HL-60 (cell line): ENCODE measurements at places on chromosomes 1 and 21.

DNA sequence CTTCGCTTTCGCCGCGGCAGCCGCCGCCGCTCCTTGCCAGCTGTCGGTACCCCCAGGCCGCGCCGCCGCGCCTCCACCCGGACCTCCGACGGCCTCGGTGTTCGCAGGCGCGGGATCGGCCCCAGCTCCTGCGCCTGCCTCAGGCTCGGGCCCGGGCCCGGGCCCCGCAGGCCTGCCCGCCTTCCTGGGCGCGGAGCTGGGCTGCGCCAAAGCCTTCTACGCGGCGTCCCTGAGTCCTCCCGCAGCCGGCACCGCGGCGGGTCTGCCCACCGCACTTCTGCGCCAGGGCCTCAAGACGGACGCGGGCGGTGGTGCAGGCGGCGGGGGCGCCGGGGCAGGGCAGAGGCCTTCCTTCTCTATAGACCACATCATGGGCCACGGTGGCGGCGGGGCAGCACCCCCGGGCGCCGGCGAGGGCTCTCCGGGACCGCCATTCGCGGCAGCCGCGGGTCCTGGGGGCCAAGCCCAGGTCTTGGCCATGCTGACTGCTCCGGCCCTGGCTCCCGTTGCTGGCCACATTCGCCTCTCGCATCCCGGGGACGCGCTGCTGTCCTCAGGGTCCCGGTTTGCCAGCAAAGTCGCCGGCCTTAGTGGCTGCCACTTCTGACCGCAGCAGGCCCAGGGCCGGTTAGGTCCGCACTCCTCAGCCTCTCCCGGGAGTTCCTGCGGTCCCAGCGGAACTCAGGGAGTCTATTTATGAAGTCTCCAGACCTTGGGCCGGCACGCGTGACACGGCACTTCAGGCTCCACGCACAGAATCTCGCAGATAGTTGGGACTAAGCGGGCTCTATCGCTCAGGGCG, 1.4 kb downstream of the FOXD2 start:
- DNase-seq: no peak

DNA sequence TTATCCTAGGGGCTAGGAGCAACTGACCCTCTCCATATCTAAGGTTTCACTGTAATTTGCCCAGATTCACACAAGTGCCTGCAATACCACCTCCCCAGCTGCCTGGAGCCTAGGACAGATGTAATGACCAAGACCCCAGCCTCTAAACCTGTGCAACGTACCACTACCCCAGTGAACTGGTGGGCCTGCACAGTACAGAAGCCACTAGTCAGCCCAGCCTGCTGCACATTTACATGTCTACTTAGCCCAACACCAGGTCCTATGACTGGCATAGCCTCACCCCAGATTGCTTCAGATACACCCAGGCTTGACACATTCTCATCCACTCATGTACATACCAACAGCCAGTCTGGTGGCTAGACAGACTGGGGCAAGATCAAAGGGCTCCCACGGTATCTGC, 1336.6 kb downstream of the BRINP3 start:
- DNase-seq: no peak

DNA sequence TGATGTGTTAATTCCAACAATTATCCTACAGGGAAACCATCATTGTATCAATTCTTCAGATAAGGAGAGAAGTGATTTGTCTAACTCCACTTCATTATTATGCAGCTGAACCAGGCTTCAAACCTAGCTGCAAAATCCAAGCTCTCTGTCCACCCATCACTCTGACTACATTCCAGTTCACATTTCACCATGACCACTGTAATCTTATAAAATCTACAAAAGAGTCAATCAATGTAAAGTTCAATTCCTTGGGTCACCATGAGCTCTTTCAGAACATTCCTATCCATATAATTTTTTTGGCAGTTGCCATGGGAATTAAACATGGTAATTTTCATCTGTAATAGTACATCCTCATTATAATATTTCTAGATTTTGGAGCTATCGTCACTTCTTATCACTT, 100.9 kb downstream of the PLPPR5 start:
- no peak for DNase-seq

DNA sequence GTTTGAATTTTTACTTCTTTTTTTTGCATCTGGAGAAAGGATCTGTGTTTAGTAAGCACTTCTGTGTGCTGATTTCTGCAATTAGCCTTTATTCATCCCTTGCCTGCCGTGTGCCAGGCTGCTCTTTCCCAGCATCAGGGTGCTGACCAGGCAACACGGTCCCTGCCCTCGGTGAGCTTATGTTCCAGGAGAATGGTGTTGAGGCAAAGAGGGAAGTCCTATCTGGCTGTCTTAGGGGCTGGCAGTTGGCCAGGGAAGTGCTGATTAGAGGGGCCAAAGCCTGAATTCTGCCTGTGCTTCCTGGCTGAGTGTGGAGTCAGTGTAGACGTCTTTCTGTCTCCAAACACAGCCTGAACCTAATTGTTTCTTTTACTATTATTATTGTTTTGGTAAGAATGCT, 187.1 kb downstream of the CAMTA1 start:
- DNase-seq: no peak

DNA sequence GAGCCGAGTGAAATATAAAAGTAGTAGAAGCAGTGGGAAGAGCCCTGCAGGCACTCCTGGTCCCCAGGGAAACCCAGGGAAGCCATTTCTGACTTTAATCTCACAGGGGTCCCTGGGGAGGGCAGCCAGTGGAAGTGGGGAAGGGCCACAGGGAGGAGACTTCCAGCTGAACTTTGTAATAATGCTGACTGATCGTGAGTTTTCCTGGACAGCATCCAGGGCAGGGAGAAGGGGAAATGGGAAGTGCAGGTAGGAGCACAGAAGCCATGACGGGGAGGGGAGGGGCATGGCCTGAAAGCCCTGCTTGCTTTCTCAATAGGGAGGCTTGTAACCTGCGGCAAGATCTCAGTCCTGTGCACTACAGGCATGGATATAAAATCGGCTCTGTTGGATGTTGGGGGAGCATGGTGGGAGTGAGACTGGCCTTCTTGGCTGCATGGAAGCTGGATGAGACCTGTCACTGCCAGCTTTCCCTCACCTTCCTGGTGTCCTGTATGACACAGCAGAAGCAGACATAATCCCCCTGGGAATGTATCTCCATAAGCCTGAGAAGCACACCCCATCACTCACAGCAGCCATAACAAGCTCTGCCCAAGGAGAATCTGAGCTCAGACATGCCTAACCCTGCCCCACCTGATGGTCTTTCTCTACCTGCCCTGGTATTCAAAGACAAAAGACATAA, 15.1 kb upstream of the MX1 start:
- DNase-seq: no peak

DNA sequence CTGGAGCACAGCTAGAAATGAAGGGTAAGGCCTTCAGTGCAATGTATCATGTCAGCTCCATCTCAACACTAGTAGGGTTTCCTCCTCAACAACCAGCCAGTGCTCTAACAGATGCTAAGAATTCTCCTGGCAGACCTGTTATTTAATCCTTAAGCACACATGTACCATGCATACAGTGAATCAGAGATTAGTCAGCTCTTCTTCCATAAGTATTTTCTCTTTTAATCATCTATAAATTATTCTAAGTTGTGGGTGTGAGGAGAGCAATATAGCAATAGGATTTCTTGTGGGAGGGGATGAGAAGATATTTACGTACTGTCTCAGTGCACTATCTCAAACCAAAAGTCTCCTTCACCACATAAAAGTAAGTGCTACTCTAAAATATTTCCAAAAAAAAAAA, 95.3 kb downstream of the COP1 start:
- DNase-seq: no peak

GRCh38 chr1:204301171-204301957, 58.4 kb downstream of the PLEKHA6 start:
- no peak for DNase-seq
